ENCODE measurements at places on chromosomes 16 and 17.
A peak's percentile ranks its signal among the peaks of the same experiment; 100 is the strongest.

DNA sequence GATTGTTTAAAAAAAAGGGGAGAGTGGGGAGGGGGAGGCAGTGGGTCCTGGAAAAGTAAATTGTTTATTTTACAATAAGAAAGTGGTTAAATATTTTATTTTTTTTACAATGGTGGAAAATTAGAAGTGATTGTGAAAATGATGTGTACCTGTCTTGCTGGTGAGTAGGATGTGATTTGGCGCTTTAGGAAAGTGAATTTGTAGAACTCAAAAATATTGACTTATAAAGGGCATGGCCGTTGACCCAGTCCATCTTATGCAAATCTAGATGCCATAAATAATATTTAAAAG lies 10.2 kb upstream of the CES1 start:
- no peak for DNase-seq

DNA sequence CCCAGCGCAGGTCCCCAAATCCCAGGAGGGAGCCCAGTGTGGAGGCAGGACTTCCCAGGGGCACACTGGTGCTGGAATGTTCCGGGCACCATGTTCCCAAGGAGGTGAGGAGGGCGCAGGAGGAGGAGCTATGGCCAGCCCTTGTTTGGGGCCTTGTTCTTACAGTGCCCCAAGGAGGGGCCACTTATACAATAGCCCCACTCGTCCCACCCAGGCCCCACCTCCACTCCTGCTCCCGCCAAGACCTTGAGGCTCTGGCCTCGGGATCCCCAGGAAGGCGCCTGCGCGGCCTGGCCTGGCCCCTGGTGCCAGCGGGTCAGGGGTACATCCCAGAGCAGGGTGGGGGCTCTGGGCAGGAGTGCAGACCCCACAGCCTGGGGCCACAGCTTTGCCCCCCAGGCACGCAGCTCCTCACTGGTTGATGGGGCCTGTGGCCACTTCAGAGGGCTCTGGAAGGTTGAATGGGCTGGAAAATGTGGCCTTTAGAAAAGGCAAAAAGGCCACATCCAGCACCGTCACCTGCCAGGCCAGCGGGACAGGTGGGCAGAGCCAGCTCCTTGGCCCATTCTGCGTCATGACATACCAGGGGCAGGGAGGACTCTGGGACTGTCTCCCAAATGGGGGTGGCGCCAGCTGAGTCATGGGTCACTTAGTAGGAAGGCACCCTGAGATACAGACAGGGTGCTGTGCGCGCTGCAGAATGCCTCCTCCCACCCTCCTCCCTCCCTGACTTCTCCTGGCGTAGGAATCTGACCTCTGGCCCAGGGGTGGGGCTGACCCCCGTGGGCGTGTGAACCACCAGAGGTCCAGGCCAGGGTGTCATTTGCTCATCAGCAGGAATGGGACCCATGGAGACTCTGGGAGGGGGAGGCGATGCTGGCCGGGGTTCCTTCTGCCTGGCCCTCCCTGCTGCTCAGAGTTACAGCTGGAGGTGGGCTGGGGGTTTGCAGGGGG lies 32.3 kb upstream of the PVALEF start:
- no peak for DNase-seq

DNA sequence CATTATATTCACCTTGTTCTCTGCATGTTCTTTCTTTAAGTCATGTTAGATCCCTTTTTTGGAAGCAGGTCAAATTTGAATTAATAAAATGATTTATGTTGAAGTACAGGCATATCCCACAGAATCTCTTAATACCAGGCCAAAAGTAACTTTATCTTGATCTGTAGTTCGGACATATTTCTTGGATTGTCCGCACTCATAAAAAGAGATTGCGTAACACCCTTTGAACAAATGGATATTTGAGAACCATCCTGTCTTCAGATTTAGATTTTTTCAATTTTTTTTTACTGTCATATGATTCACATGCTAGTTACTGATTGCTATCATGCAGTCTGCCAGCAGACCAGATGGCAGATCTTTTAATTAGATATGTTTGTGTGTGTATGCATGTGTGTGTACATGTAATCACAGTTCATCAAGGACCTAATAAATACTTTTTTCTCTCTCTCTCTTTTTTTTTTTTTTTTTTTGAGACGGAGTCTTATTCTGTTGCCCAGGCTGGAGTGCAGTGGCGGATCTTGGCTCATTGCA lies 352.6 kb downstream of the WWOX start:
- DNase-seq = no peak

- DNase-seq = peak; percentile 1
Observed at GRCh38 chr17:83195330-83196023, 116.1 kb downstream of the METRNL start.

Measured in posterior cingulate gyrus (tissue), 11 donors.